H4 (cell line): ENCODE measurements at places on chromosomes 7 and 10. TPM values are rescaled to one million over a fixed set of nuclear protein-coding genes. Genes with fewer than 3 reads are reported as not detected.

DNA sequence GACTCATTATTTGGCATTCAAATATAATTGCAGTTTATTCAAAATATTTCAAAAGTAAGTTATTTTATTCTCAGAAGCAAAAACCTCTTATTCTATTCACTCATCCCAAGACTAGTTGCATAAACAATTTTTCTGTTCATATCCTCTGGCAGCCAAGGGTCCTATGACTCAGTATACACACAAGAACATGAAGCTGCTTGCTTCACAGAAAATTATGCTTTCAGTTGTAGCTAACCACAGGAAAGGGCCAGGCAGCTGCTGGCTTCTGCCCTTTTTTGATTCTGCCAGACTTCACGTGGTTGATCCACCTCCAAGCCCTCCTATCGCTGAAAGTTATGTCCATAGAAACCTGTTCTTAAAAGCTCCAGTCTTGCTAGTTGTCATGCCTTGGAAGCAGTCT lies 108.8 kb downstream of the ABCA13 start:
- DNase-seq = peak; percentile 34

GRCh38 chr10:28674782-28675181 lies 2.5 kb upstream of the BAMBI start:
- DNase-seq = no peak

- no peak for DNase-seq
These were observed 49.0 kb downstream of the SPOCK2 start for GRCh38 chr10:72039377-72039776.

DNA sequence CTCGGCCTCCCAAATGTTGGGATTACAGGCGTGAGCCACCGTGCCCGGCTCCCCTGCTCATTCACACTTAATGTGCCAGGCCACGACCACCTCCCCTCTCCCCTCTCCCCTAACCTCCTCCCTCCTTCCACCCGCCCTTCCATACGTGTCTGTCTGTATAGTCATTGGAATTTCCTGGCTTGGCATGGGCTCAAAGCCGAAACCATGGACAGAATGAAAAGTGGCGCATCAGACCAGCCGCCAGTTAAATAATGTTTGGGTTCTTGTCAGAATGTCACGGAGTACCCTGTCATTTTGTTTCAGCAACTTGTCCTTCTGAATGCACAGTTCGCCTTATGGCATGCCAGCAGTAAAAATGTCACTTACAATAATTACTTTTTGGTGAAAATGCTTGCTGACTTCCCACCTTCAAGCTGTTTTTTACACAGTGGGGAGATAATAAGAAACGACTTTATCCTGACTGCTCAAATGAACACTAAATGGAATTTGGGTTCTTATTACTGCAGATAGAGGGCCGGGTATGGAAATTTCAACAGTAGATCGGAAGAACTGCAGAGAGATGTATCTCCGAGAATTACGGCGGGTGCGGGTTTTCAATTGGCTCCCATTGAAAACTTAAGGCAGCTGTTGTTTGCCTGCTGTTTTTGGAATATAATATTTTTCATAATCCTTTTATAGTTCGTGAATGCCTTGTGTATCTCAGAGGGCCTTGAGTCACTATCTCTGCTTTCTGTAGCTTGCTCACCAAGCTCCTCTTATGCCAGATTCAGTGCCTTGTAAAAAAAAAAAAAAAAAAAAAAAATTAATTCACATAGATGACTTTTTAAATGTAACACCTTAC lies 65.5 kb upstream of the SH2B2 start:
- DNase-seq = no peak

DNA sequence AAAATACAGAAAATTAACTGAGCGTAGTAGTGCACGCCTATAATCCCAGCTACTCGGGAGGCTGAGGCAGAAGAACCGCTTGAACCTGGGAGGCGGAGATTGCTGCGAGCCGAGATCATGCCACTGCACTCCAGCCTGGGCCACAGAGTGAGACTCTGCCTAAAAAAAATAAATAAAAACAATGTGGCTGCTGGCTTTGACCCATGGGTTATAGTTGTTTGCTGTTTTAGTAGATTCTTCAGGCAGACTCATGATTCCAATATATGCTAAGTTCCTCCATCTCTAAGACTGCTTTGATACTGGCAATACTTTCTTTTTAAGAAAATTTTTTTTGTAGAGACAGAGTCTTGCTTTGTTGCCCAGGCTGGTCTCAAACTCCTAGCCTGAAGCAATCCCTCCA lies 8.4 kb downstream of the OLAH start:
- DNase-seq = no peak

Gene SKAP2
- 42.4 and 55.7 TPM in 2 replicates for total RNA-seq

Gene HGF
- total RNA-seq = 75.8 and 80.5 TPM in 2 replicates

Gene C10orf105
- total RNA-seq = not detected in 2 replicates

Gene ARHGEF35
- total RNA-seq = 0.43 and 0.93 TPM in 2 replicates

Gene SEC23IP
- 13.1 and 24.3 TPM in 2 replicates for total RNA-seq
